ENCODE measurements at places on chromosomes 1 and 21.

DNA sequence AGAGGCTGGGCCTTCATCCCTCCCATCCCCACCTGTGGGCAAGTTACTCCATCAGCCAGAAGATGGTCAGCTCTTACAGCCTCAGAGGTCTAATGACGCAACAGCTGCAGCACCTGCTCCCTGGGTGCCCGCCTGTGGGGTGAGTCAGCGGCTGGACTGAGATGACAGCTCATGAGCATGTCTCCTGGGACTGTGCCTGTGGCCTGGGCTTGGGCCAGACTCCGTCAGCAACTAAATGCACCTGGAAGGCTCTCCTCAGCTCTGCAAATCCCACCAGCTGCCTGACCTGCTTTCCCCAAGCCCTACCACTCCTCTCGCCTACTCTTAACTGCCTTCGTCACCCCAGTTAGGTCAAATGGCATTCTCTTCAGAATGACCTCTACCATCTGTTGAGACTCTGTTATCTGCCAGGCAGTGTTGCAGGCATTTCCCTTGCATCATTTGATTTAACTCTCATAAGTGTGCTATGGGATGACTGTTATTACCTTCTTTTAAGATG lies 47.7 kb downstream of the ETS2 start:
- DNase-seq, result peak; percentile 40

GRCh38 chr1:233527818-233528217 lies 86.1 kb upstream of the KCNK1 start:
- no peak for DNase-seq

DNA sequence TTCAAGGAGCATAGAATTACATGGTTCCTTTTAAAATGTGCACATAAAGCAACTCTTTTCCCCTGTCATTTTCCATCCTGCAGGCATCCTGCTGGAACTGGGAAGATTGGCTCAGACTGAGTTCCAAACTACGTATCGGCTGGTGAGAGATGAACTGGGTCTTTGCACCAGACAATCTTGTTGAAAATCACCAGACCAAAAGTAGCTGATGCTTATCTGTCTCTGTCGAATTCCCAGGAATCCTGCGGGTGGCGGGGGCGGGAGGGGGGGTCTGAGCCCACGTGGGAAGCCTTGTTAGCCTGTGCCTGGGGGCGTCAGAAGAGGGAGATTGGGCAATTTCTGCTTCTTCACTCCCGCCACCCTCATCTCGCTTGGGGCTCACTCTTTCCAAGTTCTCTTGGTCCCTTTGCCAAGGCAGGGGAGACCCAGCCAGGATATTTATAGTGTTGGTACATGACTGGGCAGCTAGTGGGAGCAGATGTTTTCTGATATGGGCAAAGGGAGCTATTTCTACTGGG lies 90.1 kb upstream of the SLC25A33 start:
- peak; percentile 47 for DNase-seq

- DNase-seq, result no peak
These were observed 118.4 kb downstream of the RERE start for GRCh38 chr1:8698937-8699447.

DNA sequence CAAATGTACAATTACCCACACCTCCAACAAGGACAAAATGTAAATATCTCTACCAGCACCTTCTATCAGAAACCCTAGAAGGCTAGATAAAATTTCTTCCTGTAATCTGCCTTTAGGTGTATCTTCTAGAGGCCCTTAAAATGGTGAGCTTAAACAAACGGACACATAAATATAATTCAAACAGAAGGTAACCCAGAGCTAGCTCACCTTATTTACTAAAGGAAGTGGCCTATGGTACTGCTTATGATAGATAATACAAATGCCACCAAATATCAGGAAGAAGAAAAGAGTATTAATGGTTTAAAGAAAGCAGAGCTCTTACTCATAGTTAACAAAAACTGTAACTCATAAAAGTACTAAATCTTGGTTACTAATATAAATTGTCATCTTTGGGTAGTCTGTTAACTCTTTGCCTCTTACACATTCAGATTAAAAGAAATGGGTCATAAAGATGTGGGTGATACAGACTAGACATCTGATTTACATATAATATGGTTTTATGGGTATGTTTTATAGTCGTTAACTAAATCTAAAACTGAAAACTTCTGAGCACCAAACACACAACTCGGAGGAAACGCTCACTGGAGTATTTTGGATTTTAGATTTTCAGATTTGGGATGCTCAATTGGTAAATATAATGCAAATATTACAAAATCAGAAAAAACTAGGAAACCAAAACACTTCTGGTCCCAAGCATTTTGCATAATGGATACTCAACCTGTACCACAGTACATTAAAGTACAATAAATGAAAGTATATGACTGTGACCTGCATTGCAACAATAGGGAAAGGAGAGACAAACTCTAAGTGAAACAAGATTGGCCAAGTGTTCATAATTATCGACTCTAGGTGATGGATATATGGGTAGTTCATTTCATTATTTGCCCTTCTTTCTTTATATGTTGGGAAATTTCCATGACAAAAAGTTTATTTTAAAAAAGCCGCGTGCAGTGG lies 23.2 kb downstream of the TRIT1 start:
- DNase-seq, result no peak

DNA sequence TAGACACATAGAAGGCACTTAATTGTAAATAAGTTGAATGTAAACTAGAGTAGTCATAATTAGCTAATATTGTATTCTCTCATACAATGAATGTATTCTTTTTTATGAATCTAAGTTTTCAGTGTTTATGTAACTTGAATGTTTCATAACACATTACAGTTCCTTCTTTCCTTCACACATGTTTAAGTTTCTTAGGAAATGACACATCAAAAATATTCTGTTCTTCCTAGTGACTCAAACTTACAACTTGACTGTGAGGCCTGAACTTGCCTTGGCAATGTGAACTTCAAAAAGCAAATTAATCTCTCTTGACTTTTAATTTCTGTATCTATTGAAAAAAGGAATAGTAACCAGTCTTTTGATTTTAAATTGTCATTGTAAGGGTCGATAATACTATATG lies 700.1 kb downstream of the KCNT2 start:
- no peak for DNase-seq

GRCh38 chr1:81325397-81325796 lies 475.3 kb upstream of the ADGRL2 start:
- DNase-seq, result no peak

GRCh38 chr1:67850151-67850551 lies 16.9 kb upstream of the GNG12 start:
- peak; percentile 27 for DNase-seq

- no peak for DNase-seq
These were observed 68.9 kb upstream of the COL11A1 start for GRCh38 chr1:103177108-103177775.
